ENCODE measurements at places on chromosomes 1 and 21.

GRCh38 chr1:181251001-181251712 lies 162.7 kb downstream of the IER5 start:
- no peak for DNase-seq

GRCh38 chr1:27148591-27148990 lies 6.3 kb downstream of the SLC9A1 start:
- no peak for DNase-seq

DNA sequence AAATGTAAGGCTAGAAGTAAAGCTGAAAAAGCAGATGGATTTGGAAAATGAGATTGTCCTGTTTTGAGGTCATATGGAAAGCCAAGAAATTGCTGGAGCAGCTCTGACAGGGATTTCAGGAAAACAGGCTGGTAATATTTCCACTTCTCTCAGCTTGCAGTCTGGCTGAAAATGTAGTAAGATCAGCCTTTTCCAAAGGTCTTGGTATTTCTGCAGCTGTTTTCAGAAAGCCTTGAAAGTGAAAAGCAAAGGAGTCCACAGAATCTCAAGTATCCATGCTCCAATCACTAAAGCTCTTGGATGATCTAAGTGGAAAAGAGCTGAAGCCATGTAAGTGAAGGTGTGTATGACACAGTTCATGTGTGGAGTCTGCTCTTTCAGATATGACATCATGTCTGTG lies 41.6 kb upstream of the APOBEC4 start:
- DNase-seq = no peak

GRCh38 chr1:235758931-235759330 lies 107.8 kb downstream of the LYST start:
- DNase-seq = no peak

GRCh38 chr1:219991511-219991810 lies 54.8 kb downstream of the EPRS1 start:
- DNase-seq = no peak

DNA sequence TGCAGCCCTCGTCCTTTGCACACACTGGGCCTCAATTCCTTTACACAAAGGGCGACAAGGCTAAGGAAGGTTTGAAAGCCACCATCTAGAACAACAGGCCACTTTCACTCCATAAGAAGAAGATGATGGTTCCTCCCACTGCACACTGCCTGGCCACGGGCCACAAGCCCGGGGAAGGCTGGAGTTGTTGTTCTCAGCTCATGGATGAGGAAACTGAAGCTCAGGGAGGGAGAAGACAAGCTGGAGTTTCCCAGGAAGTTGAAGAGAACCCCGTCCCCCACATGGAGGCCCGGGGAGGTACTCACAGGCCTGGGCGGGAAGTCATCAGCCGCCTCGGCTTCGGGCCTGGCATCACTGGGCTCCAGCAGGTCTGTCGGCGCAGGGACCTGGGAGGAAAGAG lies 24.6 kb upstream of the DDOST start:
- no peak for DNase-seq

DNA sequence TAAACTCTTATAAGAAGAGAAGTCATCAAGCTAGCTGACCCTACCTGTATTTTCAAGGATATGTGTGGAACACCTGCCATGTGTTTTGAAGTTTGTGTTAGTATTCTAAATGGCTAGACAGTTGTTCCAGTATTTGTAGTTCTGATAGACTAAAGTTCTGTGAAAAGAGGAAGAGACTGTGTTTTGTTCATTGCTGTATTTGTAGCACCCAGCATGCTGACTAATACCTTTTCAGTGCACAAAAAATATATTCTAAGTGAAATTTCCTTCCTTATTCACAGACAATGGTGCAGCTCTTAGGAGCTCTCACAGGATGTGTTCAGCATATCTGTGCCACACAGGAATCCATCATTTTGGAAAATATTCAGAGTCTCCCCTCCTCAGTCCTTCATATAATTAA lies 8.2 kb upstream of the METTL18 start:
- DNase-seq = no peak

DNA sequence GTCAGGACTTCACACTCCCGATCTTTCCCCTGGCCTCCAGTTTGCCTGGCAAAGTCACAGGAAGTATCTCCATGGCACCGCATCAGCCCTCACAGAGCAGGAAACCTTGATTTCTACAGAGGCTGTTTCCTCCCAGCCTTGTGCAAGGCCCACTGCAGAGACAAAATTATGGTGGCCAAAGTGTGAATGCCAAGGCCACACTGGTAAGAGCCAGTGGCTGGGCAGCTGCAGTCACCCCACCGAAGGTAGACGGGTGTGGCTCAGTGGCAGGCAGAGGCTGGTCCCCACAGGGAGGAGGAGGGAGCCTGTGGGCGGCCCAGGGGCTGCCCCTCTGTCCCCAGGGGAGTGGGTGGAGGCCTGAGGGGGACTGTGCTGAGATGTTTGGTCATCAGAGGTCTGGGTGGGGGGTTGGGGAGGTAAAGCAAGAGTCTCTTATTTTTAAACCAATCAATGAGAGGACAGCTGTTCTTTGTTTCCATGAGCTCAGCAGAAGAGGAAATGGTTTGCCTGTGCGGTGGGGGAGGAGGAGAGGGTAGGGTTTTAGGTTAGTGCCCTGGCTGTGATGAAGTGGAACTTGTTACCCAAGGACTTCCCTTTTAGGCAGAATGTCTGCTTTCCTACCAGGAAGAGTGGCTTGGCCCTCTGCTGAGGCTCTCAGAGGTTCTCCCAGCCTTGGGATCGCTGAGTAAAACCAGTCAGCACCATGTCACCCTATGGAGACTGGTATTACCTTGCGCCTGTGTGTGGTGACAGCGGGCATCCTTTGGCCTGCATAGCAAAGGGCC lies 18.0 kb upstream of the BTG2 start:
- DNase-seq = peak; percentile 87

- no peak for DNase-seq
Measured at GRCh38 chr1:234572966-234573365, 37.0 kb downstream of the IRF2BP2 start.
